ENCODE measurements at places on chromosomes 1 and 21.
A peak's percentile ranks its signal among the peaks of the same experiment; 100 is the strongest.

GRCh38 chr1:914891-915280 lies 8.8 kb upstream of the SAMD11 start:
- DNase-seq: no peak

- no peak for DNase-seq
Observed at GRCh38 chr1:67883069-67883468, 49.8 kb upstream of the GNG12 start.

- DNase-seq: no peak
Observed at GRCh38 chr1:18056545-18056944, 51.1 kb upstream of the IGSF21 start.

GRCh38 chr1:41582004-41582325 lies 97.5 kb upstream of the EDN2 start:
- no peak for DNase-seq

DNA sequence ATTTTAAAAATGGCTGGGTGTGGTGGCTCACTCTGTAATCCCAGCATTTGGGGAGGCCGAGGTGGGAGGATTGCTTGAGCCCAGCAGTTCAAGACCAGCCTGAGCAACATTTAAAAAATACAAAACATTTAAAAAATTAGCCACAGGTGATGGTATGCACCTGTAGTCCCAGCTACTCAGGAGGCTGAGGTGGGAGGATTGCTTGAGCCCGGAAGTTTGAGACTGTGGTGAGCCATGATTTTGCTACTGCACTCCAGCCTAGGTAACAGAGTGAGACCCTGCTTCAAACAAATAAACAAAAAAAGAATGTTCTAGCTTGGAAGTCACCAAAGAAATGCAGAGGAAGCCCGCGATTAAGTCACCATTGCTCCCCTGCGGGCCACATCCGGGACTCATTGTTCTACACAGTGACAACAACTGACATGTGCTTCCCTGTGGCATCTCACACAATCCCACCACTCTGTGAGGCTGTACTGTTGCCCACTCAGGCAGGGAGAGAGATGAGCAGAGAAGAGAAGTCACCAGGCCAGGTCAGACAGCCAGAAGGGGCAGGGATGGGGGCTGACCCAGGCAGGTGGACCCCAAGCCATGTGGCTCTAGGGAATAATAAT lies 18.4 kb upstream of the SPATC1L start:
- DNase-seq: no peak

DNA sequence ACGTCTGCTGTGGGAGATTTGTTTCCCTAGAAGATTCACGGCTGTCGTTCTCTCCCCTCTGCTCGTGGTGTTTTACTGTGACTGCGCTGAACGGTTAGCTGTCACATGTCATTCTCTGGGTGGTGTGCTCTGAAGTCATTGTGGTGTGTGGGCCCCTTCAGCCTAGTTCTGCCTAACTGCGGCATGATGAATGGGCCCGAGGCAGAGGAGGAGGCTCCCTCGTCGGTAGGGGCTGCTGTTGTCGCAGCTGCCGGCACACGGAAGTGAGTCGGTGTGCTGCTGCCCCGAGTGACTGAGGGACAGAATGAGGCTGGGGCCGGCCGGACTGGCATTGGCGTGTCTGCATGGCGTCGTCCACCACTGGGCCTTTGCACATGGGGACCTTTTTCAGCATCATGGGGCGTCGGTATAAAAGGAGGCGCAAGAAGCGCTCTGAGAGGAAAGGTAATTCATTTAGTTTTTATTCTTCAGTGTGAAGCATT lies 77.9 kb downstream of the ADARB1 start:
- peak; percentile 87 for DNase-seq

DNA sequence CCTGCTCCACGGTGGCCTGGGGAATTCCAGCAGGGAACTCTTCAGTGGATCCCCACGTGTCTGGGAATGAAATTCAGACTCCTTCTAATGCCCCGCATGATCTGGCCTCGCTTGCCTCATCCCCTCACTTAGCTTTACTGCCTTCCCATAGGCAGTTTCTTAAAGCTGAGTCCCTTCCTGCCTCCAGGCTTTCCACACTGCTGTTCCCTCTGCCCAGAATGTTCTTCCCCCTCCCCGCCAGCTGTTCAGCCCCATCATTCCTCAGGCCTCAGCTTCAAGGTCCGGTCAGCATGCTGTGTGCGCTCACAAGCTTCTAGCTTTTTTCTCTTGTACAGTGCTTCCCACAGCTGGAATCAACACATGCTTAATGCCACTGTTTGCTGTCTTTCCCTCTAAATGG lies 54.9 kb upstream of the WASF2 start:
- DNase-seq: no peak

GRCh38 chr1:116827607-116828105 lies 73.4 kb downstream of the CD2 start:
- no peak for DNase-seq

DNA sequence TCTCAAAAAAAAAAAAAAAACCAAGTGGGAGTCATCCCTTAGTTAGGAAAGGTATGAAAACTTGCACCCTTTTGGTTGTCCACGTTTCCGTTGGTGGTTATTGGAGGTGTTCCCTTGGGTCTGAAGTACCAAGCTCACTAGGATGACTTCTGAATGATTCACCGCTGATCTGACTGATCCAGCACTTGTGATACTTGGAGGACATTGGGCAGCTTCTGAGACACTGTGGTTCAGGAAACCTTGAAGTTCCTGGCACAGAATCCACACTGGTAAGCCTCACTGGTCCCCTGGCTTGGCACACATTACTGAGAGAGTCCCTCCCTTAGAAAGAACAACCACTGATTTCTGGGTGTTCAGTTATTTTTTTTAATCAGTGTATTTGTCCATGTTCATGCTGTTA lies 91.9 kb downstream of the RYR2 start:
- no peak for DNase-seq

GRCh38 chr1:157133426-157133825 lies 4.8 kb downstream of the ETV3 start:
- DNase-seq: no peak

GRCh38 chr1:2314803-2315673 lies 76.3 kb downstream of the MORN1 start:
- DNase-seq: peak; percentile 10

DNA sequence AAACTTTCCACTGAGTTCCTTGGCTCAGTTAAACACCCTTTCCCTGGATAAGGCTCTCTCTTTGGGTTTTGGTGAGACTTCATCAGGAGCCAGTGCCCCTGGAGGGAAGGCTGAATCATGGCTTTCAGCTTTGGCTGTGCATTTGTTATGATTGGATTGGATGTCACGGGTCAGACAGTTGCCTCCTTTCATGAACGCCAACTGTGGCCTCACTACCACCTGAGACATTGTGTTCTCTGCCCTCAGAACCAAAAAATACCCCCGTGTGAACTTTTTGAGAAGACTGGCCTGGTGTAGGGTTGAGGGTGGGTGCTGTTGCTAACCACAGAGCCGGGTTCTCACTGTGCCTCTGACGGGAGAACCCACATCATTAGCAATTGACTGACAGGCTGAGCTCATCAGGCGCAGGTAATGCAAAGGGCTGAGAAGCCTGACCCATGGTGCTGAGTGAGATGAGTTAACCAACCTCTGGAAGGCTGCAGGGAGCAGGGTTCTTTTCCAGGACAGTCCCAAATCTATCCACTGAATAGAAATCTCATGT lies 65.6 kb downstream of the HHAT start:
- DNase-seq: no peak

DNA sequence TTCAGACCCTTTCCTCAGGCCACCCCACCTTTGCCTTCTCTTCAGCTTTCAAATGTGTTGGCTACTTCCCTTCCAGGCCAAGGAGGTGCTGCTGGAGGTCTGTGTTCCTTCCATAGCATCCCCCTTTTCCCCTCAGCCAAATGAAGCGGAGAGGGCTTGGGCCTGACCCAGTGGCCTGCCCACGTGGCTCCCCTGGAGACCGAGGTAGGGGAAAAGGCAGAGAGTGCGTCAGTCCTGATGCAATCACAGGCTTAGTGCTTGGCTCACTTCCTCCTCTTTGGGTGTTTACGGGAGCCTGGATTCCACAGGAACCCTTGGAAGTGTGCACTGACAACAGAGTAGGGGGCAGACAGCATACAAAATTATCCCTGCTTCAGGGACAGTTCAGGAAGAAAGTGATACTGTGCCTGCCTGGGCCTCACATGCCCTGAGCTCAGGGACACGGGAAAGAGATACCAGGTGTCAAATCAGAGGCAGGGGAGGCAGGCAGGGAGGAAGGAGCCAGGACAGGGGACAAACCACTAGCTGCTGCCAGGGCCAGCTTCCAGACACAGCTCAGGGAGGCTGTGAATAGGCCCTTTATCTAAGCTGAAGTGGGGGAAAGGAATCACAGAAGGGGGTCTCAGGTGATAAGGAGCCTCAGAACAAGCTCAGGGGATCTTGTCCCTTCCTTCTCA lies 16.6 kb upstream of the PTP4A2 start:
- peak; percentile 95 for DNase-seq

DNA sequence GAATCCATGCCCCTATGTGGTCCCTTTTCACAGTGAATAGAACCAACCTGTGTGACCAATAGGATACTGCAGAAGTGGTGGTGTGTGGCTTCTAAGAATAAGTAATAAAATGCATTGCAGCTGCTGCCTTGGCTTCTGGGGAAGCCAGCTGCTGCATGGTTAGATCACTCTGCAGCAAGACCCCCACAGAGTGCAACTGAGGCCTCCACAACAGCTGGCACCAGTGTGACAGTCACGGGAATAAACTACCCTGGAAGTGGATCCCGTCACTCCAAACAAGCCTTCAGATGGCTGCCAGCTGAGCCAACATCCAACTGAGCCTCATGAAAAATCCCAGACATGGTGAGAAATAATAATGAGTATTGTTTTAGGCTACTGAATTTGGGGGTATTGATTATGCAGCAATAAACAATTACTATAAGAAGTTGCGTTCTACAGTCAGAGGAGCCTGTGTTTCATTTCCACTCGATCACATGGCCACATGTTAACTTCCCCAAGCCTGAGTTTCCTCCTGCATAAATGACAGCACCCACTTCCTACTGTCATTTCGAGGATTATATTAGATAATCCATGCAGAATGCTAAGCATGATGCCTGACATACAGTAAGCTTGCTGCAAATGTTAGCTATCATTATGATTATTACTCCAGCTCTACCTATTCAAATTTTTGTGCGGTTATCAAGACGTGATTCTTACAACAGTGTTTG lies 20.8 kb upstream of the COG2 start:
- peak; percentile 51 for DNase-seq

GRCh38 chr1:158607296-158607695 lies 2.2 kb downstream of the OR10Z1 start:
- DNase-seq: no peak

DNA sequence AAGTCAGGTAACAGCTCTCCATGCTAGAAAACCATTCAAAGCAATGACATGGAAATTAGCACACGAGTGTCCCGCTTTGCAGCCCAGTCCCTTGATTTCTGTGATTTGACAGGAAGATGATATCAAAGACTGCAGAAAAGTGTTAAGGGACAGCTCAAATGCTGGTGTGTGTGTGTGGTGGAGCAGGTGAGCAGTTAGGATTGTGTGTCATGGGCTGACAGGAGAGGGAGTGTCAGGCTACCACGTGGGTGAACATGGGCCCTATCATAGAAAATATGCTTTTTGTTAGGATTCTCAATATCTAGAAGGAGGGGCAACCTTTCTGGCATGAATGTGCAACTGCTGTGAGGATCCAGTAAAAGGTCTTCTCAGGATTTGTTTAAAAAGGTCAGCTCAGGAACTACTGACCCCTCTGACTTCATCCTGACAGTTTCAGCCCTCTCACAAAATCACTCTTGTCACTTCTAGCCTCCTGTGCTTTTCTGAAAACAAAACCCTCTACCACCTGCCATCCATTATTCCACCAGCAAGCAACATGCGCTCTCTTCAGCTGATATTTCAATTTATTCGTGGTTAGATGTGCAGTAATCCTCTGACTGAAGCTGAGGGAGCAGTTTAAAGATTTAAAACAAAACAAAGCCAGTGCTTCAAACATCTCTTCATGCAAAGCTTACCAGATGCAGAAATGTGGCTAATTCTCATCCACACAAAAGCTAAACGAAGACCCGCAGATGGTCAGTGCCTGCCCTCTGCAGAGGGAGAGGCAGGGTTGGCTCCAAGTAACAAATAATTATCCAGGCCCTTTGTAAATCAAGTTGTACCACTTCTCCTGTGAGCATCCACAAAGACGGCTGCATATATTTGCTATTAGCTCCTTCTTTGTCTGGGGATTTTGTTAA lies 397.9 kb downstream of the PTBP2 start:
- DNase-seq: no peak

DNA sequence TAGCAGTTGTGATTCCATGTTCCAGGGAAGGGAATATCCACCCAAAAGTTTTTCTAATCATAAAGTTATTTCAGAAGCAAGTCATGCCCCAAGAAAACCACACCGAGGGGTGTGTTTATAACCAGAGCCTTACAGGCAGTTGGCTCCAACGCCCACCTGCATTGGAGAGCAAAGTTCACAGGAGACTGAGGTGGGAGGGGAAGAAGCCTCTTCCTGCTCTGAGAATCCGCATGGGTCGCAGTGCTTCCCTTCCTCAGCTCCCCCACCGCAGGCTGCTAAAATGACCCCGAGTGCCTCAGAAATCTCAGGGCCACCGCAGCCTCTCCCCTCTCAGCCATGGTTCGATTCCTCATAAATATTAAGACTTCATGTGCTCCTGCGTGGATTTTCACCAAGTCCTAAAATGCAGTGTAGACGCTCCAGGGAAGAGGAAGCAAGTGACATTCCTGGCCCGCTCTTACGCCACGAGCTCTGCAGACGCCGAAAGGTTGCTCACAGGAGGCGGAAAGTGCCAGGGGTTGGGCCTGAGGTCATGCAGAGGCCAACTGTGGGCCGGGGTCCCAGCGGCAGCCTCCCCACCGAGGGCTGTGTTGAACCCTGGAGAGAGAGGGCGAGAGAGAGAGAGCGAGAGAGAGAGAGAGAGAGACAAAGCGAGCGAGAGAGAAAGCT lies 13.4 kb upstream of the SPSB1 start:
- DNase-seq: peak; percentile 61

- DNase-seq: no peak
Observed at GRCh38 chr1:209723756-209724693, 19.4 kb downstream of the HSD11B1 start.

All from suppressor macrophage treated with lipopolysaccharide for 4 hours (primary cell).